Large intestine (tissue), 12 donors: ENCODE measurements at places on chromosomes 5 and 9. TPM values are rescaled to one million over a fixed set of nuclear protein-coding genes. Genes with fewer than 3 reads are reported as not detected.

Gene ZNF658
- polyA plus RNA-seq, result 4.4 TPM

Gene MYOZ3
- polyA plus RNA-seq, result 3.0 TPM

Gene INSL4
- polyA plus RNA-seq, result not detected

Gene TNFSF8
- 0.25 TPM for polyA plus RNA-seq

Gene QRFP
- polyA plus RNA-seq, result 0.36 TPM

Gene GABBR2
- polyA plus RNA-seq, result 0.69 TPM

Gene CCL28
- 5.2 TPM for polyA plus RNA-seq

Gene LYRM7
- polyA plus RNA-seq, result 11.2 TPM

Gene SLC6A18
- 0.03 TPM for polyA plus RNA-seq

Gene PTGDS
- 4.6 TPM for polyA plus RNA-seq

Gene ZNF354C
- polyA plus RNA-seq, result 6.0 TPM

Gene AJM1
- 10.4 TPM for polyA plus RNA-seq

Gene CCDC192
- polyA plus RNA-seq, result 0.39 TPM

Gene SERF1A
- 14.6 TPM for polyA plus RNA-seq

Gene PDE6A
- polyA plus RNA-seq, result 1.0 TPM

Gene CDC25C
- polyA plus RNA-seq, result 4.5 TPM

Gene OTP
- polyA plus RNA-seq, result not detected

Gene HAVCR1
- 0.48 TPM for polyA plus RNA-seq

Gene SPAG8
- polyA plus RNA-seq, result 1.4 TPM

Gene NACC2
- 11.8 TPM for polyA plus RNA-seq

Gene RXRA
- 74.6 TPM for polyA plus RNA-seq

Gene SECISBP2
- polyA plus RNA-seq, result 67.1 TPM

Gene RFESD
- polyA plus RNA-seq, result 3.2 TPM

Gene GFI1B
- 6.2 TPM for polyA plus RNA-seq

Gene INSYN2B
- polyA plus RNA-seq, result 0.34 TPM
